ENCODE measurements at places on chromosomes 7 and 10. TPM values are rescaled to one million over a fixed set of nuclear protein-coding genes. Genes with fewer than 3 reads are reported as not detected.

Gene BAIAP2L1
- total RNA-seq = 25.9 TPM

Gene CYP3A4
- total RNA-seq = not detected

Gene C10orf67
- total RNA-seq = not detected

DNA sequence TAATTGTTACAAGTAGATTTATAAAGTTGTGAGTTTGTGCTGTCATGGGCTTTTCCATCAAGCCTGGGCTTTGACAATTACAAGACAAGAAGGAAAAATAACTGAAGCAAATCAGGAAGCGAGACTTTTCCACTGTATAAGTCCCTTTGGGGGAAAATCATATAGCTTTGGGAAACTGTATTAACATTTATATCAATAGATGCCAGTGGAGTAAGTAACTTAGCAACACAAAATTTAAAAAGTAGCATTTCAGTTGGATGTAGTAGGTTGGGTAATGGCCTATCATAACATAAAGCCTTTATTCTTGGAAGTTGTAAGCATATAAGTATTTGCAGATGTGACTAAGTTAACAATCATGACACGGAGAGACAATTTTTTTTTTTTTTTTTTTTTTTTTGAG, 931.1 kb downstream of the CNTNAP2 start:
- H3K4me1 ChIP-seq = no peaks in the 10 kb centered on the region
- DNase-seq = no peak
- H3K36me3 ChIP-seq = no peaks in the 10 kb centered on the region
- no peaks in the 10 kb centered on the region for H3K27me3 ChIP-seq
- H3K27ac ChIP-seq = no peak overlapping the region
- H3K4me3 ChIP-seq = no peak overlapping the region

DNA sequence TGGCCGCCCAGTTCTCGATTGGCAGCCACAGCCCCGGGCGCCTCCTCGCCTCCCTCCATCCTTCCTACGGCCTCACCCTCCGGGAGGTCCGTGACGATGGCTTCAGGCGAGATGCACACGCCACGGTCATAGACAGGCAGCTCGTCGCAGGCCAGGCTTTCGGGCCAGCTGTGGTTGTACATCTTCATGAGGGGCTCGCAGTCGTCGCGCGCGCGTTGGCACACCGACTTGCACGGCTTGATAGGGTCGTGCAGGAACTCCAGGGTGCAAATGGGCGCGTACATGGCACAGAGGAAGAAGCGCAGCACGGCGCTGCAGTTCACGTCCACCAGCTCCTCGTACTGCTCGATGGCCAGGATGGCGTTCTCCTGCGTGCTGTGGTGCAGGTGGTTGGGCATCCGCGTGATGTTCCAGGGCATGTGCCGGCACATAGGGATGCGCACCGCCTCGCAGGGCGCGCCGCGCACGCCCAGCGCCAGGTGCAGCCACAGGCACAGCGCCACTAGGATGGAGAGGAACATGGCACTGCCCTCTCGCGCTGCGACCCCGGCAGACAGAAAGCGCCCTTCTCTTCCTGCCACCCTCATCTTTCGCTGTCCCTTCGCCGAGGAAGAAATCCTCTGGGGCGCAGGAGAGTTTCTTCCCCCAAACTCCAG, 472 bp downstream of the SFRP4 start:
- DNase-seq = peak; percentile 64
- no peak overlapping the region for H3K27ac ChIP-seq
- no peaks in the 10 kb centered on the region for H3K36me3 ChIP-seq
- peak overlapping the region; percentile 63 for H3K4me3 ChIP-seq
- peaks cover 12% of the 10 kb centered on the region for H3K27me3 ChIP-seq

DNA sequence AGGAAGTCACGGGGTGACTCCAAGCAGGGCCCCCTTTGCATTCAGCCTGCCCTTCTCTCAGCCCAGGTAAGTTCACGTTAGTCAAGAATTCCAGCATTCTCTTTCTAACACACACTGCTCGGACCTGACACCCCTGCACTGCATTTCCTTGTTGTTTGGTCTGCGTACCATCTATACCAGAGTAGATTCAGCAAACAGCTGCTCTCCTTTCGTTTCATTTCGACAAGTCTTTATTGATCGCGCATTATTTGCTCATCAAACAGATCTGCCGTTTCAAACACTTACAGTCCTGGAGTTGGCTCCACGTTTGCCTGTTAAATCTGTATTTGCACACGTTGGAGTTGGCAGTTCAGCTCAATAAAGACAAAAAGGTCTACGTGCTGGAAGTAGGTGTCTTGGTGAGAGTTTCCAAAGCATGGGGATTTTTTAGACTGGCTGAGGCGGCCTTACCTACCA, 495.1 kb downstream of the RPS24 start:
- no peaks in the 10 kb centered on the region for H3K27me3 ChIP-seq
- no peaks in the 10 kb centered on the region for H3K4me1 ChIP-seq
- no peak overlapping the region for H3K27ac ChIP-seq
- no peak for DNase-seq
- H3K4me3 ChIP-seq = no peak overlapping the region

DNA sequence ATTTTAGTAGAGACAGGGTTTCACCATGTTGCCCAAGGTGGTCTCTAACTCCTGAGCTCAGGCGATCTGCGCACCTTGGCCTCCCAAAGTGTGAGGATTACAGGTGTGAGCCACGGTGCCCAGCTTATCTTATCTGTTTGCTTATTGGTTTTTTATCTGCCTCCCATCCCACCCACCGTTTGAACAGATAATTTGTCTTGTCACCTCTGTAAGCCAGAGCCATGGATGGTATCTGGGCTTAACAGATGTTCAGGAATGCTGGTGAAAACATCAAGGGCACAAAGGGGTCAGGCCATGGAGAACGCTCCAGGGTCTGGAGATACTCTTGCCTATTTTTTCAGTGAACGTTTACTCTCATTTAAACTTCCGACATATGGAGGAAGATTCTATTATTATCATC, 12.0 kb upstream of the NDST2 start:
- DNase-seq = no peak
- no peaks in the 10 kb centered on the region for H3K4me1 ChIP-seq
- no peaks in the 10 kb centered on the region for H3K27me3 ChIP-seq
- no peak overlapping the region for H3K4me3 ChIP-seq
- peaks cover 6% of the 10 kb centered on the region for H3K36me3 ChIP-seq

DNA sequence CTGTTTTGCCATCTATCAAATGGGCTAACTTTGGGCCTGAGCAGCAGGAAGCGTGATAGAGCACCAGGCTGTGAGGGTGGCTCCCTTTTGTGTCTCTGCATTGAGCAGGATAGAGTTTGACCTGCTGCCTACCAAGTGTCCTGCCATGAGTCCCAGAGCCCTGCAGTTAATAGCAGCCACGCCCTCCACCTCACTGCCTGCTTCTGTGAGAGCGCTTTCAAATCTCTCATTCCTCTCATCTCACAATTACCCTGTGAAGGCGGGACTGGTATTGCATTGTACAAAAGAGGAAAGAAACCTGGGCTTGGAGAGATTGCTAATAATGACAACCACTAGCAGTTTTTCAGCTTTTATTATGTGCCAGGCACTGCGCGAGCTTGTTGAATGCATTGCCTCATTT, 39.9 kb downstream of the UNC5B start:
- DNase-seq = no peak
- H3K36me3 ChIP-seq = no peaks in the 10 kb centered on the region
- H3K27ac ChIP-seq = no peak overlapping the region
- peaks cover 12% of the 10 kb centered on the region for H3K4me1 ChIP-seq

DNA sequence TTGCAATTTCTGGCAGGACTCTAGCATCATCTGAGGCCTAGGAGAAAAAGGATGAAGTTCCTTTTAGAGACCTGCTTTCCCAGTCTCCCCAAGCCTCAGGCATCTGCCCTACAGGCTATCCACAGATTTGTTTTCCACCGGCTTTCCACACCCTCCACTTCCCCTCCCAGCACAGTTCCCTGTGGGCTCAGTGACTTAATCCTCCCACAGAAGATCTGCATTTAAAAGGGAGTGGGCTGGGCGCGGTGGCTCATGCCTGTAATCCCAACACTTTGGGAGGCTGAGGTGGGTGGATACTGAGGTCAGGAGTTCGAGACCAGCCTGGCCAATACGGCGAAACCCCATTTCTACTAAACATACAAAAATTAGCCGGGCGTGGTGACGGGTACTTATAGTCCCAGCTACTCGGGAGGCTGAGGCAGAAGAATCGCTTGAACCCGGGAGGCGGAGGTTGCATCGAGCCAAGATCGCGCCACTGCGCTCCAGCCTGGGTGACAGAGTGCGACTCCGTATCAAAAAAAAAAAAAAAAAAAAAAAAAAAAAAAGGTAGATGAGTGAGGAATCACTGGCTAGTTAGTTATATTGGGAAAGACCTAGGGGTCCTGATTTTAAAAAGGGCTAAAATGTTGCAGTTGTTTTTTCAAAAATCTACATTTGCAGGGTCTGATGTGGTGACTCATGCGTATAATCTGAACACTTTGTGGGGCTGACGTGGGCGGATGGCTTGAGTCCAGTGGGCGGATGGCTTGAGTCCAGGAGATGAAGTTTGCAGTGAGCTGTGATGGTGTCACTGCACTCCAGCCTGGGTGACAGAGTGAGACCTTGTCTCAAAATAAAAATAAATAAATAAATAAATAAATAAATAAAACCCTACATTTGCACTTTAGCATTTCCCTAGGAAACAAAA, 119.5 kb downstream of the BAMBI start:
- no peaks in the 10 kb centered on the region for H3K27me3 ChIP-seq
- no peak for DNase-seq
- peaks cover 2% of the 10 kb centered on the region for H3K4me1 ChIP-seq
- H3K36me3 ChIP-seq = no peaks in the 10 kb centered on the region

DNA sequence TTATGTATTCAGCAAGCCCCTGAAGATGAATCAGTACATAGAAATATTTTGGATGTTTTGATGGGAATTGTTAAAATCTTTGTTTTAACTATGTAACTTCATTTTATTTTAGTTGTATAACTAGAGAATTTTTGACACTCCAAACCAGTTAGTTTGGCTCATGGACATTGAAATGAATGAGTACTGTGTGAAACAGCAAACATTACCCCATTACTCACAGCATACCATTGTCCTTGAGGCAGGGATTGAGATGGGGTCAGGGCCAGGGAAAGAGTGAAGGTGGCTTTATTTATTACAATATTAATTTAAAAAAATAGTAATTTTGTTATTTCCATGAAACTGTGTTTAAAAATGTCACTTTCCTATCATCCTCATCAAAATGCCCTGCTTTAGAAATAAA, 4.8 kb upstream of the BMPER start:
- no peaks in the 10 kb centered on the region for H3K36me3 ChIP-seq
- no peak overlapping the region for H3K27ac ChIP-seq
- peaks cover 3% of the 10 kb centered on the region for H3K4me1 ChIP-seq
- H3K4me3 ChIP-seq = no peak overlapping the region
- no peak for DNase-seq

DNA sequence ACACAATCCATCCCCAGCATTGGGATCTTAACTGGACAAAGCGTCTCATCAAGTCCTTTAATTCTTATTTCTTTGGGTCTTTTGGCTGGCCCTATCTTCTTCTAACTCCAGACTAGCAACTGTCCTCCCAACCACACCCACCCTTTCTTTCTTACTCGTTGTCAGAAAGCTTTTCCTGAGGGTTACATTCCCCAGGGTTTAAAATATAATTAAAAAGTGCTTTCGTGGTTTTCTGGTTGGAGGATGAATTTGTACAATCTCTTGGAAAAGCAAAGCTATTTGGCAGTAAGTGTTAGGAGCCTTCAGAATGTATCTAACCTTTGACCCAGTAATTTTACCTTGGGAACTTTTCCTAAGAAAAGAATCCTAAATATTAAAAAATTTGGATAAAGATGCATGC, 10.4 kb upstream of the ITGB8 start:
- H3K27me3 ChIP-seq = no peaks in the 10 kb centered on the region
- DNase-seq = no peak
- no peaks in the 10 kb centered on the region for H3K4me1 ChIP-seq

DNA sequence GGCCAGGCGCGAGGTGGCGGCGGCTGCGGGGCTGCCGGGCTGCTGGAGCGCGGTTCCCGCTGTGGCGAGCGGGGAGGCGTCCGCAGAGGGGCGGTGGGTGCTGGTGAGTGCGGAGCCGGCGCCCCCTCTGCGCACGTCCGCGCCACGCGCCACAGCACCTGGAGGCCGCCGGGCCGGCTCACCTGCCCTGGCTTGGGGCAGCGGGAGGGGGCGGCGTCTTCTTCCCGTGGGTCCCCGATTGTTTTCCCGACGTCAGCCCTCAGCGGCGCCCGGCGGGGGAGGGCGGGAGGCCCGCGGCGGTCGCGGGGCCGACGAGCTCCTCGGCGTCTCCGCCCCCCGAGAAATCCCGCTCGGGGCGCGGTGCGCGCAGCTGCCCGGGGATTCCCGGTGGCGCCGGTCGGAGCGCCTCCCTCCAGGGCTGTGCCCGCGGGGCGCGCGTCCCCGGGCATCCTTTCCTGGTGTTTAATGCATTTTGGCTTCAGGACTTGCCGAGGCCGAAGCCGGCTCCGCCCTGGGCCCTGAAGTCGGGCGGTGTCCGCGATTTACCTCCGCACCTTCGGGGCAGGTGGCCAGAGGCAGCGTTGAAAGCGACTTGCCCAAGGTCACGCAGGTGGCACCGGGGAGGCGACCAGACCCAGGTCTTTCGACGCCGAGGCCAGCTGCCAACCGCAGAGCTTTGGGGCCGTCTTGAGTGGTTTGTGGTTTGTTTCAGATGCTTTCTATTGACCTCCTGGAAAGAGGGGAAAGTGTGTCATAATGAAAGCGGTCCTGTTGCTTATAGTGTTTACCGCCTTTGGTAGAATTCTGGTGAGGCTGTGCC, 561 bp downstream of the PLEKHA1 start:
- peaks cover 4% of the 10 kb centered on the region for H3K36me3 ChIP-seq
- no peaks in the 10 kb centered on the region for H3K4me1 ChIP-seq
- no peak overlapping the region for H3K27ac ChIP-seq
- peak; percentile 60 for DNase-seq

Gene C1GALT1
- 81.5 TPM for total RNA-seq

- no peak overlapping the region for H3K4me3 ChIP-seq
- no peaks in the 10 kb centered on the region for H3K4me1 ChIP-seq
These were observed 444.0 kb upstream of the NFE2L3 start for GRCh38 chr7:25707768-25708620.

DNA sequence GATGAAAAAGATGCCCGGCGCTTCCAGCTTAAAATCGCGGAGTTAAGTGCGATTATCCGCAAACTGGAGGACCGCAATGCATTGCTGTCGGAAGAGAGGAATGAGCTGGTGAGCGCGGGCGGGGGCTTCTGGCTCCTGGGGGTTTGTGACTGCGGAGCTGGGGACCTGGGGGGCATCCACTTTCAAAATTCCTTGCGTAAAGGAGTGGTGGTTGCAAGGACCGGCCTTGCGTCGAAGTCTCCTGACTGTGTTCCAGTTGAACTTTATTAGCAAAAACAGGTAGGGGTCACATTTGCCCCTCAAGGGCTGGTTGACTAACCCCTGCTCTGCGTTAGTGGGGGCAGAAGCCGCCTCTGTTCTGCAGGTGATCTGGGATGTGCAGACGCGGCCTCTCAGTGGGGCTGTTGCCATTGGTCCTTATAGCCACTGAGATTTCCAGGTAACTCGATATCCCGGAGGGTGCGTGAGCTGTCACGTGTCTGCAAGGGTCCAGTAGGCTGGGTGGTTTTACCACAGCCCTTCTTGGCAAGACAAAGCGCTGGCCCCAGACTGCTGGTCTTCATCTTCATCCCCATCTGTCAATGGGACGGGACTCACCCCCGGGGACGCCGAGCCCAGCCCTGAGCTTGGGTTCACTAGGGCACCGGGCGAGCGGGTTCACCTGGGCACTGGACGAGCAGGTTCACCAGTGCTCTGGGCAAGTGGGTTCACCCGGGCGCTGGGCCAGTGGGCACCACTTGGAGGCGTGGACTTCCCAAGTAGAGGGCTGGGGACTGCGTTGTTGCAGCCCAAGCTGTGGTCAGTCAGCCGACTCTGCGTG, 51.5 kb upstream of the DPYSL4 start:
- no peaks in the 10 kb centered on the region for H3K4me1 ChIP-seq
- no peak overlapping the region for H3K4me3 ChIP-seq
- H3K27me3 ChIP-seq = no peaks in the 10 kb centered on the region

Gene UCMA
- total RNA-seq = not detected

GRCh38 chr10:12966067-12966466, 35.4 kb downstream of the CCDC3 start:
- H3K36me3 ChIP-seq = peaks cover 3% of the 10 kb centered on the region
- no peak for DNase-seq
- H3K4me1 ChIP-seq = no peaks in the 10 kb centered on the region
- H3K4me3 ChIP-seq = no peak overlapping the region
- H3K27me3 ChIP-seq = no peaks in the 10 kb centered on the region
